T-helper 1 cell treated with Interleukin-12 subunit alpha and Interleukin-12 subunit beta and Interleukin-4 antibody, amounts not matched to agents 30 ng/mL and 1 ng/mL, for 36 hours (primary cell): ENCODE measurements at places on chromosomes 4 and X. TPM values are rescaled to one million over a fixed set of nuclear protein-coding genes. Genes with fewer than 3 reads are reported as not detected.

Gene NPY2R
- total RNA-seq: not detected in 2 replicates

Gene SGMS2
- total RNA-seq: 0.15 and 0.37 TPM in 2 replicates

Gene CRMP1
- 0.54 and 1.0 TPM in 2 replicates for total RNA-seq

Gene SPRY1
- 17.5 and 18.1 TPM in 2 replicates for total RNA-seq

Gene TMSB4X
- 14,146 and 14,202 TPM in 2 replicates for total RNA-seq

Gene P2RY8
- 120 TPM in 2 replicates for total RNA-seq

Gene CSAG2
- total RNA-seq: not detected in 2 replicates

Gene AR
- 0.02 TPM in 1 of 2 replicates, not detected in the other for total RNA-seq

Gene NXF2
- total RNA-seq: not detected in 2 replicates

Gene AKAP14
- total RNA-seq: not detected in 2 replicates

Gene SLC34A2
- total RNA-seq: not detected in 2 replicates

Gene MAPK10
- not detected in 2 replicates for total RNA-seq

Gene PNMA3
- total RNA-seq: 2.4 and 2.7 TPM in 2 replicates

Gene MYOZ2
- not detected in 2 replicates for total RNA-seq

Gene FMR1NB
- not detected in 2 replicates for total RNA-seq

Gene PCYT1B
- total RNA-seq: 0.10 and 0.20 TPM in 2 replicates

Gene RNF150
- total RNA-seq: 0.25 TPM in 1 of 2 replicates, not detected in the other

Gene SLC25A4
- 1.5 and 1.7 TPM in 2 replicates for total RNA-seq

Gene RHOXF2
- total RNA-seq: not detected in 2 replicates

Gene HTATSF1
- 62.0 and 63.5 TPM in 2 replicates for total RNA-seq

Gene ASB9
- 0.34 and 0.39 TPM in 2 replicates for total RNA-seq

Gene FAT4
- not detected in 2 replicates for total RNA-seq

Gene UGT2B10
- total RNA-seq: not detected in 2 replicates

Gene TEX11
- total RNA-seq: not detected in 2 replicates

Gene VCX3B
- not detected in 2 replicates for total RNA-seq

Gene PNPLA4
- total RNA-seq: 3.0 and 4.4 TPM in 2 replicates

Gene POU3F4
- not detected in 2 replicates for total RNA-seq

Gene TSPAN7
- 0.27 and 0.34 TPM in 2 replicates for total RNA-seq

Gene MAGEC1
- total RNA-seq: not detected in 2 replicates

Gene SOD3
- total RNA-seq: not detected in 2 replicates

Gene ANK2
- total RNA-seq: 1.4 and 3.7 TPM in 2 replicates
